ENCODE measurements at places on chromosomes 7 and 10. TPM values are rescaled to one million over a fixed set of nuclear protein-coding genes. Genes with fewer than 3 reads are reported as not detected.

GRCh38 chr10:114246679-114247305, 7.7 kb downstream of the VWA2 start:
- H3K4me1 ChIP-seq: no peaks in the 10 kb centered on the region
- H3K27ac ChIP-seq: no peak overlapping the region
- no peak for DNase-seq
- H3K27me3 ChIP-seq: peaks cover 28% of the 10 kb centered on the region
- H3K4me3 ChIP-seq: no peak overlapping the region
- H3K36me3 ChIP-seq: no peaks in the 10 kb centered on the region

- no peak overlapping the region for H3K4me3 ChIP-seq
- no peak for DNase-seq
Observed at GRCh38 chr7:139660317-139661042, 117.3 kb downstream of the HIPK2 start.

DNA sequence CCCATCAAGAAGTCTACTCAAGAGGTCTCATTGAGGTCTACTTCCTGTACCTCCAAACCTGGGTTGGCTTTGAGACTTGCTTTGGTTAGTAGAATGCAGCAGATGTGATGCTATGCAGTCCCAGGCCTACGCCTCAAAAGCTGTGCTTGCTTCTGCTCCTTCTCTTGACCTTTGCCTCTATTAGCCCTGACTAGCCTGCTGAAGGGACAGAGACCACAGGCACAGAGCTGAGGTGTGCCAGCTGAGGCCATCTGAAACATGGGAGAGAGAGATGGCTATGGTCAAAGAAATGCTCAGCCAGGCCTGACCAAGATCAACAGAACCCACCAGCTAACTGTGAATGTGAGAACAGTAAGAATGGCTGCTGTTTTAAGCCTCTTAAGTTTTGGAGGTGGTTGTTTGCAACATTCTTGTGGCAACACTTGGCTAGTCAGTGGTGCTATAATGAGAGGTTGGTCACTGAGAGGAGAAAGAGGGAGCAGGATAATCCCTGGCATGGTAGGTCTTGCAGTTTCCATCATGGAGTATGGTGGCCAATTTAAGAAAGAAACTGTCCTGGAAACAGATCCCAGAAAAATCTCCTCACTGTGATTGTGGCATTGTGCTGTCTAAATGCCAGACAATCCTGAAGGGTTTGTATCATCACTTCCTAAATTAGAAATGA, 176.1 kb upstream of the PHYHIPL start:
- H3K4me1 ChIP-seq: peaks cover 10% of the 10 kb centered on the region
- H3K36me3 ChIP-seq: no peaks in the 10 kb centered on the region
- H3K27me3 ChIP-seq: no peaks in the 10 kb centered on the region
- no peak for DNase-seq

DNA sequence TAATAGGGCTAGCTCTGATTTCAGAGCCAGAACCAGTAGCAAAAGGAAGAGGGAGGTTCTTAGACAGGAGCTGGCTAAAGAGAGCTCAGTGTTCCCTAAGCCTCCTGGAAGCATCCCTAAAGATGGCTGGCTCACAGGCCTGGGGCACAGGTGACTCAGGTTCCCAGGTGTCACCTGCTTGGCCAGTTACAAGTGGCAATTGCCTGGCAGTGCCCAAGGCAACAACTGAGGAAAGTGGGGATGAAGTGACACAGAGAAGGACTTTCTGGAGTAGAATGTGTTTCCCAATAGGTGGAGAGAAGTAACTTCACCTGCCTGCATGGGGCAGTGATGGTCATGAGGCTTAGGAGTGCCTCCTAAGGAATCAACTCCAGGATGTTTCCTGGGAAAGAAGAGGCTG, 66.5 kb upstream of the EEPD1 start:
- no peak overlapping the region for H3K4me3 ChIP-seq
- H3K27me3 ChIP-seq: no peaks in the 10 kb centered on the region
- DNase-seq: no peak
- H3K4me1 ChIP-seq: no peaks in the 10 kb centered on the region

DNA sequence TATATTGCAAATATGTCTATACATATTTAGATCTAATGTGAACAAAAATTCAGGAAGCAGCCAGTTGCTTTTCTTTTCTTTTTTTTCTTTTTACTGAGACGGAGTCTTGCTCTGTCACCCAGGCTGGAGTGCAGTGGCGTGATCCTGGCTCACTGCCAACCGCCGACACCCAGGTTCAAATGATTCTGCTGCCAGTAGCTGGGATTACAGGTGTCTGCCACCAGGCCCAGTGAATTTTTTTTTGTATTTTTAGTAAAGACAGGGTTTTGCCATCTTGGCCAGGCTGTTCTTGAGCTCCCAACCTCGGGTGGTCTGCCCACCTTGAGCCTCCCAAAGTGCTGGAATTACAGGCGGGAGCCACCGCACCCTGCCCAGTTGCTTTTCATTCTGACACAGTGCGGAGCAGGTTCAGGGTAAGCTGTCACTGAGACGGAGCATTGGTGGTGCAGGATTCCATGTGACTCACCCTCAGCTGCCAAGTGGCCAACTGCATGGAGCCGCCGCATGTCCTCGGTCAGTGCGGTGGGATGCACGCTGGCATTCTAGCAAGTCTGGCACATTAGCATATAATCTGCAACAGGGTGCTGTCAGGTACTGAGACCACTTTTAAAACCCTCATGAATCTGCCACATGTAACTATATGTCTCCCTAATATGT, 362.7 kb downstream of the DNAJB6 start:
- H3K4me3 ChIP-seq: no peak overlapping the region
- H3K27ac ChIP-seq: no peak overlapping the region
- H3K36me3 ChIP-seq: no peaks in the 10 kb centered on the region
- H3K4me1 ChIP-seq: no peaks in the 10 kb centered on the region

- H3K27ac ChIP-seq: peak overlapping the region; percentile 60
- no peaks in the 10 kb centered on the region for H3K27me3 ChIP-seq
- no peak for DNase-seq
- no peaks in the 10 kb centered on the region for H3K36me3 ChIP-seq
- H3K4me1 ChIP-seq: peaks cover 45% of the 10 kb centered on the region
Observed at GRCh38 chr10:120420421-120420820, 36.6 kb upstream of the PLPP4 start.

DNA sequence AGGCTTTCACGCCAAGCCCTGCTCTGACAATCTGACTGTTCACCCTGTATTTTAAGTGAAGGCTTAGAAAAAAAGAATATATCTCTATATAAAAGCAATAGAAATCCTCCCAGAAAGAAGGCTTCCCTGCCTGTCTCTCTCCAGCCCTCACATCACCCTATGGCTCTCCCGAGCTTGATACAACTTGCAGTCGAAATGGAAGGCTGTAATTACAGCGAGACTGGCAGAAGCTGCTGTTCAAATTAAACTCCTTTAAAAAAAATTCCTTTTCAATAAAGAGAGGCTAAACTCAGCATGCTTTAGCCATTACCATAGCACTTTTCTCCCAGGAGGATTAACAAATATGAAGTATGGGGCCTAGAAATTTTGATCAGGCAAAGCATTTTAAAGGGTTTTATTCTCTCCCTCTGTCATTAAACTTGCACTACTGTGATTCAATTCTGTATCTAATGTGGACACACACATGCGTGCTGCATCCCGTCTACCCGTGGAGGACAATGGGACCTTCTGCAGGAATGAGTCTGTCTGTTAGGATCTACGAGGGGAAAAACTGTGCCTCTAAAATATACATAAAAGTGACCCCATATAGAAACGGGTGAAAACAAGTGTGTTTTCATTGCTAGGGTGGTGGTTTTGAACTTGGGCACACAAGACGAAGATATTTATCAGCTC, 223.8 kb downstream of the USP6NL start:
- DNase-seq: no peak
- H3K4me3 ChIP-seq: no peak overlapping the region
- no peaks in the 10 kb centered on the region for H3K27me3 ChIP-seq
- no peaks in the 10 kb centered on the region for H3K4me1 ChIP-seq

Gene WDR11
- 87.2 TPM for total RNA-seq

GRCh38 chr7:135910393-135911036, 66.6 kb downstream of the MTPN start:
- no peak overlapping the region for H3K27ac ChIP-seq
- H3K36me3 ChIP-seq: no peaks in the 10 kb centered on the region
- no peak overlapping the region for H3K4me3 ChIP-seq
- H3K4me1 ChIP-seq: no peaks in the 10 kb centered on the region
- H3K27me3 ChIP-seq: no peaks in the 10 kb centered on the region
- no peak for DNase-seq

GRCh38 chr10:114680543-114681117, 22.6 kb upstream of the ABLIM1 start:
- no peak overlapping the region for H3K27ac ChIP-seq
- H3K4me3 ChIP-seq: no peak overlapping the region
- DNase-seq: no peak
- H3K4me1 ChIP-seq: peaks cover 16% of the 10 kb centered on the region
- H3K36me3 ChIP-seq: no peaks in the 10 kb centered on the region

DNA sequence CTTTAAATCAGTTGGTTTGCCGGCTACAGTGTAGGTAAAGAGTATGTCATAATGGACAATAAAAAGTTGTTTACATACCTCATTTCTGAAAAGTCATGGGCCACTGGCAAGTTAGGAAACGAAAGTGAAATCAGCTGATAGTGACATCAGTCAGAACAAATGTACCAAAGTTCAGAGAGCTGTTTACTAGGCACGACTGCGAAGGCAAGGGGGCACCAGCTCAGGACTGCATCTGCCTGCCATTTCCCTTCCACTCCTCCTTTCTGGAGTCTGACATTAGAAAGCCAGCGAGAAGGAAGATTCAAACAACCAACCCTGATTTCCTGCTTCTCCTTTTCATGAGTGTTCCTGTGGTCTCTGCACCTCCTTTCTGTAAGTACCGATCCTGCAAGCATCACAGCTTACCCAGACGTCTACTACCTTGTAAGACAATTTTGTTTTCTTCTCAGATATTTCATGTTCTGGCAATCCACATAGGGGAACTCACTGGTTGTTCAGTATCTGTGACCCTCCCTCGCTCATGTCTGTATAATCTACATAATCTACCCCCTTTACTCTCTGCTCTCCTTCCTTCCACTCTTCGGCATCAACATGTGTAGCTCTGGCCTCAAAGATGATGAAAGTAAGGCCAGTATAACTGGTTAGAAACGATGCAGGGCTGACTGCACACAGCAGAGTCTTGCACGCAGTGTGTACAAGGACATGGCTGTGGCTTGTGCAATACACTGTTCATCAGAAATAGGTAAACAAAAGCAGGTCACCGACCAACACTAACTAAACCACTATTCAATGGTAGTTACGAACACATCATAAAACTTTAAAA, at the start of gene TMEM140:
TMEM140 (plus strand) TSS at position 174 of the 823 bp plus-strand sequence. CDS start 16,370 bp downstream, outside the sequence.
- H3K4me3 ChIP-seq: peak within 1 kb of the TSS; percentile 77
- H3K4me1 ChIP-seq: peaks cover 20% of the 10 kb centered on the region
- no peaks in the 10 kb centered on the region for H3K27me3 ChIP-seq
- no peaks in the 10 kb centered on the region for H3K36me3 ChIP-seq

DNA sequence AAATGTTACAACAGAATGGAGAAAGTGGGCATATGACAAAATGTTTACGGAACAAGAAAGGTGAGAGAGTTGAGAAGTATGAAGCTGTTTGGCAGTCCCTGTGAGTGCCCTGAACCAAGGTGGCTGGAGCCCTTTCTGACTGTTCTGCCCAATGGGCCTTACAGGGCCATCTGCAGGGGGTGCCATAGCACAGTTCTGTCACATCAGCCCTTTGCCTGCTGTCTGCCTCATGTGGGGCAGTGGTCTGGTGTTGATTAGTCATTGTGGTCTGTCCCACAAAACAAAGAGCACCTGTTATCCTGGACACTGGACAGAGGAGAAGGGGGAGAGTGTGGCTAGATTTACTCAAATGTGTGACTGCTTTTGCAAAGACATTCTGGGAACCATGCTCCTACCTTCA, 51.5 kb upstream of the OSBPL3 start:
- H3K4me1 ChIP-seq: peaks cover 24% of the 10 kb centered on the region
- H3K27ac ChIP-seq: no peak overlapping the region

Gene AGK
- 23.9 TPM for total RNA-seq

Gene MYL10
- total RNA-seq: not detected

Gene GLI3
- total RNA-seq: 11.9 TPM

GRCh38 chr7:15567652-15568051, 5.8 kb upstream of the AGMO start:
- no peak overlapping the region for H3K27ac ChIP-seq
- DNase-seq: no peak
- no peak overlapping the region for H3K4me3 ChIP-seq

- H3K4me3 ChIP-seq: no peak overlapping the region
- no peaks in the 10 kb centered on the region for H3K36me3 ChIP-seq
- no peaks in the 10 kb centered on the region for H3K27me3 ChIP-seq
- peaks cover 17% of the 10 kb centered on the region for H3K4me1 ChIP-seq
- peak overlapping the region; percentile 65 for H3K27ac ChIP-seq
Observed at GRCh38 chr10:13758312-13758711, 171.5 kb downstream of the PRPF18 start.

- no peaks in the 10 kb centered on the region for H3K36me3 ChIP-seq
- H3K4me1 ChIP-seq: no peaks in the 10 kb centered on the region
- no peak overlapping the region for H3K4me3 ChIP-seq
- no peak for DNase-seq
- H3K27me3 ChIP-seq: no peaks in the 10 kb centered on the region
- H3K27ac ChIP-seq: no peak overlapping the region
Observed at GRCh38 chr10:84606428-84606827, 278.0 kb downstream of the CCSER2 start.

DNA sequence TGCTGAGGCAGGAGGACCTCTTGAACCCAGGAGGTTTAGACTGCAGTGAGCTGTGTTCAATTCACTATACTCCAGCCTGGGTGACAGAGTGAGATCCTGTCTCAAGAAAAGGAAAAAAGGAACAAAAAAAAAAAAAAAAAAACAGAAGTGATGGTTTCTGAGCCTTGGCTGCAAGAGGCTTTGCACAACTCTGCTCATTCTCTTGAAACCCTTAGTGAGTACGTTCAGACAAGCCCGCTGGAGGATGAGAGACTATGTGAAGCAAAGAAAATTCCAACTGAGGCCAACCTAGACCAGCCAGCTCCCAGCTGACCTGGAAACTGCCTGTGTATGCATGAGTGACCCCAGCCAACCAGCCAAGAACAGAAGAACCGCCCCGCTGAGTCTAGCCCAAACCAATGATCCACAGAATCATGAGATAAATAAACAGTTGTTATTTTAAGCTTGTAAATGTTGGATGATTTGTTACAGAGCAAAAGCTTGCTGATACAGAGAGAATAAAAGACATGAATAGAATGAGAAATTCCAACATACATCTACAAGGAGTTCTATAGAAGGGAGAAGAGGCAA, 50.6 kb upstream of the FZD9 start:
- peaks cover 5% of the 10 kb centered on the region for H3K27me3 ChIP-seq
- no peak overlapping the region for H3K27ac ChIP-seq
- no peak for DNase-seq
- no peaks in the 10 kb centered on the region for H3K36me3 ChIP-seq
- H3K4me3 ChIP-seq: no peak overlapping the region

- H3K4me3 ChIP-seq: no peak overlapping the region
- H3K36me3 ChIP-seq: no peaks in the 10 kb centered on the region
- no peak for DNase-seq
- H3K27me3 ChIP-seq: peaks cover 3% of the 10 kb centered on the region
- H3K4me1 ChIP-seq: peaks cover 3% of the 10 kb centered on the region
- no peak overlapping the region for H3K27ac ChIP-seq
Observed at GRCh38 chr7:28329661-28330363, 82.5 kb upstream of the CREB5 start.

Gene TRDMT1
- total RNA-seq: 7.1 TPM

Gene ADRB1
- total RNA-seq: not detected

Gene PGAM2
- 0.36 TPM for total RNA-seq

Data from osteoblast (primary cell).